ENCODE measurements at places on chromosomes 4 and X.

DNA sequence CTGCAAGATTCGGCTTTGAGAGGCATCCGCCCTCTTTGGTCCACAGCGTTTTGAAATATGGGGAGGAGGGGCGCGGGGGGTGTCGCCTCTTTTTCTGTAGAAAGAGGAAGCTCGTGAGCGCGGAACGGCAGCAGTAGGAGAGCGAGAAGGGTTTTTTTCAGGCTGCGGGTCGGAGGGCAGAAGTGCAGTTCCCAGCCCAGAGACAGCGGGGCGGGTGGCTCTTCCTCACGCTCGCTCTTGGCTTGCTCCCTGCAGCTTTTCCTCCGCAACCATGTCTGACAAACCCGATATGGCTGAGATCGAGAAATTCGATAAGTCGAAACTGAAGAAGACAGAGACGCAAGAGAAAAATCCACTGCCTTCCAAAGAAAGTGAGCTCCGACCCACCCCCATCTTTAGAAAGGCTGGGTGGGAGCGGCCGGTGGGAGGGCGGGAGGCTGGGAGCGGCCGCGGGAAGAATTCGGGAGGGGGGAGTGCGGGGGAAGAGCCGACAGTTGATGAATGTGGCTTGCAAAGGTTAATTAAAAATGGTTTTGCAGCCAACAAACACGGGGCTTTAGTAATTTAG is 1.2 kb downstream of the TMSB4X start:
- peak; percentile 23 for DNase-seq

DNA sequence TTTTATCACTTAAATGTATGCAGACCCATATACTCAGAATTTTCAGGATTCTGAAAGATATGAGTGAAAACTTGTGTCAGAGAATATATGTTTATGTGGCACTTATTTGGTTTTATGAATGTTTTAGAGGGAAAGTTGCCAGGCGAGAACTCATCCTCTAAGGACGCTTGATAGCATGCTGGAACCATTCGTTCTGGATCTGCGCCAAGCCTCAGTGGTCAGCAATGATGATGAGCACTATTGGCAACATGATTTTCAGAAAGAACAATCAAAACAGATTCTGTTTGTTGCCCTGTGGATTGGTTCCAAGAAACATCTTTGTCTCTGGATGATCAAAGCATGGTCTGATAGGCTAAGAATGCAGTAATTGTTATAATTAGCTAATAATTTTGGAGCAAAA is 32.1 kb upstream of the RAPGEF2 start:
- DNase-seq = no peak

DNA sequence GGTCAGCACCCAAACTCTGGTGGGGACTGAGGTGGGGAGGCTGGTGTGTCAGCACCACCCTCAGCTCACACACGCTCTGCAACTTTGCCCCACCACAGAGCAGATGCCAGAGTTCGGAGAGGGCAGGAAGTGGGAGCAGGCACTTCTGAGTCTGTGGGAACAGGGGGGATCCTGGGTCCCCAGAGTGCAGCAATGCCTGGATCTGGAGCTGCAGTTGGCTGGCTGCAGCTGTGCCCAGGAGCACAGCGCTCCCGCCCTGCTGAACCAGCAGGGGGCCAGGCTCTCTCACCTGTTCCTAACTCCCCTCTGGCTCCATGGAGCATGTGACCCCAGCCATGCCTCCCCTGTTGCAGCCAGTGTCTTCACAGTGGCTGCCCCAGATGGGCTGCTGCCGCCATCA is 252.4 kb downstream of the SPOCK3 start:
- no peak for DNase-seq

DNA sequence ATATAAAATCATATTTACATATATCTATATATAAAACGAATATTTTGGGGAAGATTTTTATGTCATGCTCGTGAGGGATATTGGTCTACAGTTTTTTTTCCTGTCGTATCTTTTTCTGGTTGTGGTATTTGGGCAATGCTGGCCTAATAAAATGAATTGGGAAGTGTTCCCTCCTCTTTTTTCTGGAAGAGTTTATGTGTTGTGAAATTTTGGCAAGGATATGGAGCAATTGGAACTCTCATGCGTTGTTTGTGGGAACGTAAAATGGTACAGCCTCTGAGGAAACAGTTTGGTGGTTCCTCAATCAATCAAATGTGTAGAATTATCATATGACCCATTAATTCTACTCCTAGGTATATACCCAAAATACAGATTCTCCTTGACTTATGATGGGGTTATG is 69.8 kb downstream of the ZNF182 start:
- DNase-seq = no peak

DNA sequence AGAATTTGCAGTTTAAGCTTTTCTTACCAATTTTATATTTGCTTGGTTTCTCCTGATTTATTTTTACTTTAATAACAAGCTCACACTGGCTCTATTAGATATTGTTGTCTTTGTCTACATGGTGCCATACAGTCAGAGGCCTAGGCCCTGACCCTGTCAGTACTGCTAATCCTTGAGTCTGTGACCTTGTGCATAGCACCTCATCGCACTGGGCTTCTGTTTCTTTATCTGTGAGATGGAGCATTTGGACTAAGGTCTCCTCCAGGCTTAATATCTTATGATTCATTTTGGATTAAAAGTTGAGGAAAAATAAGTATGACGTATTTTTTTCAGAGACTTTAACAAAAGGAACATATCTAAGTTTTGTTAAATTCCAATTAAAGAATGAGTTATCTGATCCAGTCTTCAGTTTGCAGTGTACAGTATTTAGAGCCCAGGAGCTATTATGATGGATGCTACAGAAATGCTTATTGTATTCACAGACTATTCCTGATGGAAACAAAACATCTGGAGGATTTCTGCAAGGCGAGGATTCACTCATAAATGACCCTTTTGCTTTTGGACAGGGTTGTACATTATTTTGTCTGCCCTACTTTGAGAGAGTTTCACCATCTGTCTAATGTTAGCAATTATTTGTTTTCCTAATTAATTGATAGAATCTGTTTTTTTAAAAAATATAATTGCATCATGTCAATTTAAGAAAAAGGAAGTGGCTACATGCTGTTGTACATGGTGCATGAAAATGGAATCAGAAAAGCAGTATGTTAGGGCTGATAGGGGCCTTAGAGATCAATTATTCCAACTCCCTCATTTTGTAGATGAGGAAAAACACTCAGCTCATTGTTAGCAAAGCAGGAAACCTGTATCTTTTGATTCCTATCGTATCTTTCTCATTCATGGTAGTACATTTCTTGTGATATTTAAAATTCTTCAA is 203.6 kb downstream of the BANK1 start:
- DNase-seq = no peak

- DNase-seq = no peak
These were observed 1492.2 kb upstream of the TENM3 start for GRCh38 chr4:180751009-180751408.

DNA sequence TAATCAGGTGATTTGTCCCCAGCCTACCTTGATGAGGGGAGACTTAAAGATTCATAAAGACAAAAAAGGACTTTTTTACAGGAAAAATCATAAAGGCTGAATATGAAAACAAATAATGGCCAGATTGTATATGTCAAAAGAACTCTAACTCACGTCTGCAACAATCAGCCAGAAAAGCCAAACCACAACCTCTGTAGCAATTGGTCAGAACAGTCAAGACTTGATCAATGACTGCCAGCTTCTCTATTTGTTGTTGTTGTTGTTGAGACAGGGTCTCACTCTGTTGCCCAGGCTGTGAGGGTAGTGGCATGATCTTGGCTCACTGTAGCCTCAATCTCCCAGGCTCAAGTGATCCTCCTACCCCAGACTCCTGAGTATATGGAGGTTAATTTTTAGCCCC is 35.9 kb upstream of the PPA2 start:
- DNase-seq = no peak

DNA sequence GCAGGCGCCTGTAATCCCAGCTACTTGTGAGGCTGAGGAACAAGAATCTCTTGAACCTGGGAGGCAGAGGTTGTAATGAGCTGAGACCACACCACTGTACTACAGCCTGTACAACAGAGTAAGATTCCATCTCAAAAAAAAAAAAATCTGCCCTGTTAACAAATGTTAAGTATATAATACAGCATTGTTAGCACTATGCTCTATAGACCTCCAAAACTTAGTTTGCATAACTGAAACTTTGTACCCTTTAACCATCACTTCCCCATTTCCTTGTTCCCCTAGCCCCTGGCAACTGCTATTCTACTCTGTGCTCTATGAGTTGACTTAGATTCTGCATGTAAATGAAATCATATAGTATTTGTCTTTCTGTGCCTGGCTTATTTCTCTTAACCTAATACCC is 76.7 kb downstream of the TAB3 start:
- DNase-seq = no peak

- no peak for DNase-seq
These were observed 85.7 kb upstream of the EXOC1L start for GRCh38 chr4:55733932-55734331.

DNA sequence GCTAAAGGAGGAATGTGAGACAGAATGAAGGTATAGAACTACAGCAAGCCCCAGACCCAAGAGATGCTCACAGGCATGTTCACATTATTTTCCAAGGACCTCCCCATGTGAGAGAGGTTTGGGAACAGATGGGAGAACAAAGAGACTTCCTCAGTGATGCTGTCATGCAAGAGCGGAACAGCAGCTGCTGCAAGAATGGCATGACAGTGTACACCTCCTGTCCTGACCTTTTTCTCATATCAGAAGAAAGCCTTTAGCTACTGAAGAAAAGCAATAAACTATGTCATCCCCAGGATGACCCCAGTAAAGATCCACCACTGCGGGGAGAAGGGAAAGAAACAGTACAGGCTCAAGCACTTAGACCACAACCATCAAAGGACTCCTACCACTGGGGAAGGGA is 7.2 kb downstream of the PRDM5 start:
- DNase-seq = peak; percentile 15

DNA sequence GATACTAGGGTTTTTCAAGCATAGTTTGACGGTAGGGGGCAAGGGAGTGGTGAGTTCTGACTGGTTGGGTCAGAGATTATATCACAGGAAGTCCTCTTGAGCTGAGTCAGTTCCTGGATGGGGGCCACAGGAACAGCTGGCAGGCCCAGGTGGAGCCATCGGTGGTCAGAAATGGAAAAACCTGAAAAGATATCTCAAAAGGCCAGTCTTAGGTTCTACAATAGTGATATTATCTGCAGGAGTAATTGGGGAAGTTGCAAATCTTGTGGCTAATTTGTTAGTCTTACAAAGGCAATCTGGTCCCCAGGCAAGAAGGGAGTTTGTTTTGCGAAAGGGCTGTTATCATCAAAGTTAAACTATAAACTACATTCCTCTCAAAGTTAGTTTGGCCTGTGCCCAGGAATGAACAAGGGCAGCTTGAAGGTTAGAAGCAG is 159.3 kb downstream of the PTCHD1 start:
- no peak for DNase-seq

DNA sequence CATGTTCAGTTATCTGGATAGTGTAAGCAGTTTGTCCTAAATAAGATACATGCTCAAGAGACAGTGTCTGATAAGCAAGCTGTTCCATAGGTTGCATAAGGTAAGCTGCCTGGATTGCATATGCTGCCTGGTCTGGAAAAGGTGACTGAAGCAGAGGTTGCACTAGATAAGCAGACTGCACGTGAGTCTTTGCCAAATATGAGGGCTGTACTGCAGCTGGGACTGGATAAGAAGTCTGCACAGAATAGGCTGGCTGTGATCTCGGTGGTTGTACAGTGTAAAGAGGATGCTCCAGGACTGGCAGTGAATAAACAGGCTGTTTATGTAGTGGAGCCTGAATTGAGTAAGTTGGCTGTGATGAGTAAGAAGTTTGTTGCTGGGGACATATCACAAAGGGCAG is 68.9 kb downstream of the WNK3 start:
- DNase-seq = no peak

DNA sequence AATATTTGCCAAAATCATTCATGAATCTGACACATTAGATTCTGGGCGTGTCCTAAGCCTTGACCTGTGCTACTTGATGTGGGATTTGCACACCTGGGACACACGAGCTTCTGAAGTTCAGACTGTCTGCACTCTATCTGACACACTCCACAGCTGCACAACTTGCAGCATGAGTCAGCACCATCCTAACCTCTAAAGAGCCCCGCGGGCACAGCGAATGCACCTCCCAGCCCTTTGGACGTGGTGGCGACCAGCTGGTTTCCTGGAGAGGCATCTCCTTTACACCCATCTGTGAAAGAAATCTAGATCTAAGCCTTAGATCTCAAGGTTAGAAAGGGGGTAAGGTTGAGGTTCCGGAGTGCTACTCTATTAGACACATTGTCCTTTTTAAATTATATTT is 69.2 kb downstream of the SORBS2 start:
- DNase-seq = peak; percentile 40
